ENCODE measurements at places on chromosomes 11 and 22. TPM values are rescaled to one million over a fixed set of nuclear protein-coding genes. Genes with fewer than 3 reads are reported as not detected.

The DBX1 gene
- not detected for polyA plus RNA-seq

The ZBTB16 gene
- polyA plus RNA-seq, result not detected

The GRAMD1B gene
- polyA plus RNA-seq, result 2.1 TPM

The LUZP2 gene
- 1.8 TPM for polyA plus RNA-seq

The C11orf86 gene
- not detected for polyA plus RNA-seq

The DCHS1 gene
- polyA plus RNA-seq, result 8.7 TPM

The BCO2 gene
- 0.94 TPM for polyA plus RNA-seq

The TRIM5 gene
- 46.3 TPM for polyA plus RNA-seq

The NXPE1 gene
- not detected for polyA plus RNA-seq

GRCh38 chr22:42160830-42161696 lies 30.5 kb upstream of the CYP2D6 start:
- no peak for DNase-seq

GRCh38 chr11:46684367-46684766 lies 16.1 kb downstream of the ARHGAP1 start:
- DNase-seq, result no peak

GRCh38 chr22:48373626-48374173 lies 1454.0 kb downstream of the BRD1 start:
- no peak for DNase-seq

GRCh38 chr11:134528453-134528852 lies 116.4 kb upstream of the B3GAT1 start:
- DNase-seq, result no peak

DNA sequence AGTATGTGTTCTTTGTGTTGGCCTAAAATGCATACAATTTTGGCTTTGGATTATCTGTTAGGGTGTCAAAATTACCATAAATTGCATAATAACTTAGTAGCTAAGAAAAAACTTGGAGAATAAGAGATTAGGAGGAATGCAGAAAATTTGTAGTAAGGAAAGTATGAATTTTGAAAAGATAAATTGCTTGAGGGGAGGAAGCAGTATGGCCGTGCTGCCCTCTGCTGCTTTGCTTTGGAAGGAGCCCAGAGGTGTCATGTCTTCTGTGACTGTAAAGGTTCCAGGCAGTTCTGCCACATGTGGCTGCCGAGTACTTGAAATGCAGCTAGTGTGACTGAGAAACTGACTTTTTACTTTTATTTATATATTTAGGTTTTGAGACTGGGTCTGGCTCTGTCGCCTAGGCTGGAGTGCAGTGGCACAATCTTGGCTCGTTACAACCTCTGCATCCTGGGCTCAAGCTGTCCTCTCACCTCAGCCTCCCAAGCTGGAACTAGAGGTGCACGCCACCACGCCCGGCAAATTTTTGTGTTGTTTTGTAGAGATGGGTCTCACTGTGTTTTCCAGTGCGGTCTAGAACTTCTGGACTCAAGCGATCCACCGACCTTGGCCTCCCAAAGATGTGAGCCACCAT lies 1.8 kb downstream of the ADSL start:
- no peak for DNase-seq

GRCh38 chr11:20311444-20311843 lies 52.1 kb upstream of the HTATIP2 start:
- no peak for DNase-seq

- DNase-seq, result no peak
Observed at GRCh38 chr11:104075706-104076105, 39.3 kb downstream of the DDI1 start.

DNA sequence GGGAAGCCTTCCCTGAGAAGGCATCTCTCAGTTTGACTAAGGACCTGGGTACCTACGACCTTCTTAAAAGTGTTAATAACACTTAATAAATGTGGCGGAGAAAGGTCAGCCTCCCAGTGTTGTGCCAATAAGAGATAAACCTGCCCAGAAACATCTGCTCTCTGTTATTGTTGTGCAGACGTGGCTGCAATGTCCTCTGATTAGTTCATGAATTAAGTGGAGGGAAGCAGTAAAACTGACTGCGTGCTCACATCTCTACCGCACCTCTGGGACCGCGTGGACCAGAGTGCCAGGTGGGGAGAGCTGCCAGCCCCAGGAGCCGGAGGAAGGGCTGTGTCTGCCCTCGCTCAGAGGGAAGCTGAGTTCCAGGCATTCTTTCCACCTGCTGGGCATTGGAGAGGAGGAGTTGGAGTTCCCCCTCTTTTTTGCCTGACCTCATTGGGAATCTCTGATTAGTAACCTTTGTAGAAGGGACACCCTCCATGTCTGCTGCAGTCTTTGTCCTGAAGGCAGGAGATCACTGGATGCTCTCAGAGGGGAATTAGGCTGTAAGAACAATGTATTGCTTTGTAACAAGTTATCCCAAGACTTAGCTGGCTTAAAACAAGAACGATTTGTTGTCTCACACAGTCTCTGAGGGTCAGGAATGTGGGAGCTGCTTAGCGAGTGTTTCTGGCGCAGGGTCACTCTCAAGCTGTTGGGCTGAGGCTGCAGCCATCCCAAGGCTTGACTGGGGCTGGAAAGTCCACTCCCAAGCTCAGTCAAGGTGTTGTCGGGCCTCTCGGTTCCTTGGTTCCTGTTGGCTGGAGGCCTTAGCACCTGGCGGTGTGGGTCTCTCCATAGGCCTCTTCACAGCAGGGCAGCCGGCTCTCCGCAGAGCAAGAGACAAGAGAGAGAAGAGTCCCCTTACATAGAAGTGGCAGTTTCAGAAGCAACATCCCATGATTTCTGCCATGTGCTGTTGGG lies 247.6 kb upstream of the TBCEL start:
- no peak for DNase-seq

DNA sequence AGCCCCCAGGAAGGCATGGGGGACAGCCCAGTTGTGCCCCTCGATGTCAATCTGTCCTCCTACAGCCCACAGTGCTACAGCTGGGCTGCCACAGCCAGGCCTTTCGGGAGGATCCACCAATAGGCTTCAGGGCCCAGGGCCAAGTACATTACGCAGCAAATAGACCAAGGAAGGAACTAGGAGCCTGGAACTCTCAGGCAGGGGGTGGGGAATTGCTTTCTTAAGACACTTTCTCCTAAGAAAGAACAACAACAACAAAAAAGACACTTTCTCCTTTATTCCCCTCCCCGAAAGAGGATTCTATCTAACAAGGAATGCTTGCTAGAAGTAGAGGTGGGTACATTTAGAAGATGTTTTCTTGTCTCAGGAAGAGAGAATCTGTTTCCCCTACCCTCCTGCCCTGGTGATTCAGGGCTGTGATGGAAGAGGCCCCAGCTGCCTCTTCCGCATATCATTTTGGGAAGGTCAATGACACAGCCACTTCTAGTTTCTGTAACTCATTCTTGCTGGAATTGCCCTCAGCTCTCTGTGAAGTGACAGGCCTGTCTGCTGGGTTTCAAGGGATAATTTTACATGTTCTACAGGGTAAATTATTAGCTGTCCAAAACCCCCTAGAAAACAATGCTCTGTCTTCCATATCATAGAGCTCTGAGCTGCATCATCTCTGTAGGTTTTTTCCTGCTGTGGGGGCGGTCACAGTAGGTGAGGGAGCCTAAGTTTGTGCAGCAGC lies 6.0 kb upstream of the MALAT1 start:
- no peak for DNase-seq

- no peak for DNase-seq
Observed at GRCh38 chr11:76568139-76568538, 102.4 kb downstream of the LRRC32 start.

- DNase-seq, result no peak
Observed at GRCh38 chr22:43946384-43946667, 8.9 kb upstream of the SAMM50 start.

DNA sequence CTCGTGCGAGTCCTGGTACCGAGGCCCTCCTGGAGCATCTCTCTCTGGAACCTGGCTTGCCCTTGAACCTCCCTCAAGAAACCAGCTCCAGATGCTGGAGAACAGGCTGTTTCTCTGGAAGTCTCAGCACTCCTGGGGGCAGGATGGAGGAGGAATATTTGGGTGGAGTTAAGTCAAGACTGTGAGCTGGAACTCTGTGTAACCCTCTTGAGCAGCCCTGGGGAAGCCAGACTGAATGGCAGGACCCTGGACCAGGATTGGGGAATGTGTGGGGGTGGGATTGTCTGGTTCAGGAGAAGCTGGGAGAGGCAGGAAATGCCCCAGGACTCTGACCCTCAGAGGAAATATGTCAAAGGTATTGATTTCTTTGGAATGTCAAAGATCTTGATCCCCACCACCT lies 7.7 kb downstream of the CREB3L1 start:
- no peak for DNase-seq

- no peak for DNase-seq
Observed at GRCh38 chr11:92707173-92707619, 262.3 kb upstream of the MTNR1B start.

DNA sequence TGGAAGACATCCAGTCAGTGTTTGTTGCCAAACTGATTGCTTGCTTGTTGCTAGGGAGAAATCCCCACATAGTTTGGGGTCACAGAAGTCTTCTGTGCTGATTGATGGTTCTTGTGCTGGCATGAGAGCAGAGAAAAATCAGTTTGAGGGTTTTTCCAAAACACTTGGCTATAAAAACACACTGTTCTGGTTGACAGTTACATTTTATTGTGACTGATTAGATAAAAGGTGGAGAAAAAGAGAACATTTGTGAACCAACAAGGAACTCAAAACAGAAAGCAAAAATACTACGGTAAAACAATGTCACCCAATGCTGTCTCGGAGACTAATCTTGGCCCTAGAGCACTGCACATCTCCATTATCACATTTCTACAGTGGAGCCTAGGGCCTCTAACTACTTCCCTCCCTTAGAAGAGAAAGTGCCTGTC lies 14.4 kb upstream of the EIF4G2 start:
- DNase-seq, result no peak

DNA sequence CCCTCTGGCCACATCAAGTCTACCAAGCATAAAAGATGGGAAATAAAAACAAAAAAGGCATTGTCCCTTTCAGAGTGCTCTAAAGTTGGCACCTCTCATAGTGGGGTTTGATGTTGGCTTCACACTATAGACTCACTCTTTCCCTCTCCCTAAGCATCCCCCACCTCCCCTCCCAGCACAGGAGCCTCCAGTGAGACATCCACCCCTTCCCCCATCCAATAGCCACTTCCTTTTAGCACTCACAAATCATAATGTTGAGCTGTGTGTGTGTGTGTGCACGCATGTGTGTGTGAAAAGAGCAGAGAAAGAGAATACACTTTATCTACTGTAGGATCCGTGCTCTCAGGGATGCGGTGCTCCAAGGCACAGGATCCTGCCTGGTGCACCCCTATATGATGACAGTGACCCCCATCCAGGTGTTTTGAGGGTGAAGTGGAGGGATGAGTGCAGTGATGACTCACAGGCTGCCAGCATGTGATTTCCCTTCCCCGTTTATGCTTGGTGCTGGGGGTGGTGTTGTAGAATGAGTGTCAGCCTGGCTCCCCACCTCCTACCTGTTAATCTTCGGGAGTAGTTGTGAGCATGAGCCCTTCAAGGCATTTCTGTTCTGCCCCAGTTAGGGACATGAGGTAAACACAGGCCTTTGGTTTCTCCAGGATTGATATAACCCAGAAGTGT lies 235.2 kb upstream of the B3GAT1 start:
- no peak for DNase-seq

DNA sequence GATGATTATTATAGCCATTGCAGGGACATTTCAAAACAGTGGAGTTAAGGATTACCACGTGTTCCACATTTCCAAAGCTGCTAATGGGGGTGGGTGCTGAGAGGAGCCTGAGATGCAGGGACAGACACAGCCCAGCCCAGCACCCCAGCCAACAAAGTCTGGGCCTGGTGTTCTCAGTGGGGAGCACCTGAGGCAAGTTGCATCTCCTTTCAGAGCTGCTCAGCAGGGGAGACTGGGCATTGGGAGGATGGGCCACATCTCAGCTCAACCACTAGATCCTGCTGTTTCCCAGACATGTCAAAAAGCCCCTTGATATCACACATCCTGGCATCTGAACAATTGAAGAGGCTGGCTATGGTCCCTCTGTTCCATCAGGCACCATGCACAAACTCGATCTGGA lies 458.0 kb upstream of the KIRREL3 start:
- DNase-seq, result no peak

DNA sequence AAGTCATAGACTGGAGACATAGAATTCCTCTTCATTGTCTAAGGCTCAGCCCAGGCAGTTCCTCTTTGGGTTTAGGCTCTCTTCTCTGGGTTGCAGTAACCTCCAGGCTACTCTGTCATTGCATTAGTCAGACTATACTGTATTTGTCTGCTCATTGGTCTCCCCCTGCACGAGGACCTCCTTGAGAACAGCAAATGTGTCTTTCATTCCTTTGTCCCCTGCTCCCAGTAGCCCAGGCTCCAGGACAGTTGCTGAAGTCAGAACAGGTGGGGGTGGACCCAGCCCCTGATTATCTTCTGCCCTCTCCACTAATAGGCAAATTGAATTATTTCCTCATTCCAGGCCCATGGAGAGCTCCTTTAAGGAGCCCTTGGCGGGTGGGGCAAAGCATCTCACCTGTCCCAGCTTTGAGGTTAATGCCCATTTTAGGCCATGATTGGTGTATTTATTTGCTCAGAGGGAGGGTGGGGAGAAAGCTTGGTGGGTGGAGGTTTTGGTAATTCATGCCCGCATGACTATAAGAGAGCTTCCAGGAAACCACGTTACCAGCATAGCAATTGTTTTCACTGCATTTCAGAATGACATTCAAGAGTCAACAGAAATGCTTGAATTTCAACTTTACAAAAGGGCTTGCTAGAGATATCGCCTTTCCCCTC lies 40.9 kb downstream of the NAV2 start:
- DNase-seq, result no peak

DNA sequence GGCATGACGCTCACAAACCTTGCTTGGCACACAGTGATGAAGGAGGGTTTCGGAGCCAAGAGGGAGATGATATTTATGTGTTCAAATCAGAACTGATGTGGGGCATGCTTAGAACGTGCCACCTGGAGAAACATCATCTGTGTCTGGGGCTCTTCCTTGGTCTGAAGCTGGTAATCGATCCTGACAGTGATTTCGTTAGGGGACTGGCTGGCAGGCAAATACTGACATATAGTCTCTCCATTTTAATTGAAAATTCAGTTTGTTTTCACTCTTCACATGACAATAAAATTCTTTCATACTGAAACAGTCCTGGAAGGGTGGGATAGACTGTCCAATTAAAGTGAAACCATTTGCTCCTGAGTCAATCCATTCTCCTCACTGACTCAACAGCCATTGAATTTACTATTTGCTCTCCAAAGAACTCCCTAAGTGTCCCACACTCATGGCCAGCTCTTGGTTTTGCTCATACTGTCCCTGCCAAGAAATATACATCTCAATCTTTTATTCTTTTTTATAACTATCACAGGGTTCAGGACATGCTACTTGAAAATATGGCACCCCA lies 134.8 kb downstream of the TRPC6 start:
- DNase-seq, result no peak
